ENCODE measurements at places on chromosomes 5 and 9.

DNA sequence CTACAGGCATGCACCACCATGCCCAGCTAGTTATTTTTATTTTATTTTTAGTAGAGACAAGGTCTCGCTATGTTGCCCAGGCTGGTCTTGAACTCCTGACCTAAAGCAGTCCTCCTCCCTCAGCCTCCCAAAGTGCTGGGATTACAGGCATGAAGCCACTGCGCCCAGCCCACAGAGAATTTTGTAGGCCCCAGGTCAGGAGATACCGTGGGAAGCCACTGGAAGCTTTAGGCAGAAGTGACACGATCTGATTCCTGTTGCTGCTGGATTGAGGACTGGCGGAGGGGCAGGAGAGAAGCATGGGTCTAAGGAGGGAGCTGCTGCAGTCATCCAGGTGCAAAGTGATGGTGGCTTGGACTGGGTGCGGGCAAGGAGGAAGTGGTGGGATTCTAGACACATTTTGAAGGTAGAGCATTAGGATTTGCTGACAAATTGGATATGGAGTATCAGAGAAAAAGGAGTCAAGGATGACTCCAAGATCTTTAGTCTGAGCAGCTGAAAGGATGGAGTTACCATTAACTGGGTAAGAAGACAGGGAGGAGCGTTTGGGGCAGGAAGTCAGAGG is 20.7 kb downstream of the TCF7 start:
- DNase-seq: no peak

GRCh38 chr5:170920196-170920595 is 58.4 kb downstream of the RANBP17 start:
- DNase-seq: no peak

GRCh38 chr9:38451162-38451561 is 26.9 kb upstream of the IGFBPL1 start:
- DNase-seq: no peak

DNA sequence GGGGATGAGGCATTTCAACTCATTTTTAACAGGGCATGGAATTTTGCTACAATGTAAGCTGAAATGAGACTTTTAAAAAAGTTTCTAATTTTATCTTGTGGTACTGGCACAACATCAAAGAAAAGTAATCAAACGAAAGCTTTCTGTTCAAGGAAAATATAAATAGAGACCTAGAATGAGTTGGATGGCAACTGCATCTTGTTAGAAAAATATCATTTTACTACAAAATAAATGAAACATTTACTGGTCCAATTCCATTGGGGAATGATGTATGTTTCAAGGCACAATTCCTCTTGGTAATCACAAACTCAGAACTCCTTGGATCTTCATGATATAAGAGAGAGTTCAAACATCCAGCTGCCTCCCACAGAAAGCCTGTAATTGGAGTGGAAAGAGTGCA is 102.8 kb downstream of the HMHB1 start:
- no peak for DNase-seq

GRCh38 chr9:132383462-132383883 is 23.2 kb downstream of the TTF1 start:
- DNase-seq: no peak

- DNase-seq: no peak
Observed at GRCh38 chr9:35566417-35566816, 38.6 kb upstream of the TESK1 start.

DNA sequence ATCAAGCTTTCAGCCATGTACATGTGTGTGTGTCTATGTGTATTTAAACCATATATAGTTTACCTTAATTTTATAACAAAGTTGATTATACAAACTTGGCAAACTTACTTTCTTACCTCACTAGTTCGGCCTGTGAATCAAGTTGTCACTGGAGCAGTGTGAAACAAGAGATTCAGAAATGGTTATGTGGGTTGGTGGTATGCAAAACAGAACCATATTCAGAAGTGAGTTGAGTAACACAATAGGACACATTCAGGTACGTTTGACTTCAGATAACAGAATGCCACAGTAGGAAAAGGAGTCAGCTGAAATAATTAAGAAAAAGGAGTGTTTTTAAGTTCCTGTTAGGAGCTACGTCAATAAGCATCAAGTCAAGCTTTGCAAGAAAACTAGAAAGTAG is 21.5 kb downstream of the XPA start:
- DNase-seq: no peak

GRCh38 chr5:14739538-14739937 is 75.0 kb downstream of the OTULIN start:
- DNase-seq: no peak

DNA sequence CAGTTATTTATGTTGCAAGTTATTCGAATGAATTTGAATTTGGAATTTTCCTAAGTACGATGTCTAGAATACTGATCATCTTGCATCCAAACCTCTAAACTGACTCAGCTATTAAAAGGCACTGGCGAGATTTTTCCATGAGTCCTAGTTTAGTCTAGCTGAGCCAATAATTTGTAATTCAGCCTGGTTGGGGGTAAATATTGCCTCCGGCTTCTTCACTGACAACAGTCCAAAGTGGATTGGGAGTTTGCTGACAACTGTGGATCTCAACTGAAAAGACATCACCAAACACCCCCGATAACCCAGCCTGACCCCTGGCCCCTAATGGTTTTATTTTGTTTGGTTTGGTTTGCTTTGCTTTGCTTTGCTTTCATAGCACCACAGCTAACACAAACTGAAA is 189.8 kb upstream of the DAPK1 start:
- no peak for DNase-seq

GRCh38 chr5:3365501-3366215 is 230.0 kb upstream of the IRX1 start:
- DNase-seq: no peak

DNA sequence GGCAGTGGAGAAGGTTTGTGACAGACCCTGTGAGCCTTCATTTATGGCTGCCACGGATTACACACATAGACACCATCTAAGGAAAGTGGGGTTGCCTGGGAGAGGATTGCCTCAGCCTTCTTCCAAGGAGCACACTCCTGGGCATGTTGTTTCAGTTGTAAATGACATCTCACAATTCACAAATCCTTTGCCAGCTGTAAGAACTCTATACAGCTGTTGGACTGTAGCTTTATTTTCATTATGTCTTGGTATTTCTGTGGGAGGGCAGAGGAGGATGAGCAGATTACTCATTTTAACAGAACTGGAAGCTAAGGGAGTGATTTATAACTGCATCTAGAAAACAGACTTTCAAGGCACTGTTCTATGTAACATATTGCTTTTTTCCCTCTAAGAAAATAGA is 25.6 kb downstream of the MELK start:
- no peak for DNase-seq

DNA sequence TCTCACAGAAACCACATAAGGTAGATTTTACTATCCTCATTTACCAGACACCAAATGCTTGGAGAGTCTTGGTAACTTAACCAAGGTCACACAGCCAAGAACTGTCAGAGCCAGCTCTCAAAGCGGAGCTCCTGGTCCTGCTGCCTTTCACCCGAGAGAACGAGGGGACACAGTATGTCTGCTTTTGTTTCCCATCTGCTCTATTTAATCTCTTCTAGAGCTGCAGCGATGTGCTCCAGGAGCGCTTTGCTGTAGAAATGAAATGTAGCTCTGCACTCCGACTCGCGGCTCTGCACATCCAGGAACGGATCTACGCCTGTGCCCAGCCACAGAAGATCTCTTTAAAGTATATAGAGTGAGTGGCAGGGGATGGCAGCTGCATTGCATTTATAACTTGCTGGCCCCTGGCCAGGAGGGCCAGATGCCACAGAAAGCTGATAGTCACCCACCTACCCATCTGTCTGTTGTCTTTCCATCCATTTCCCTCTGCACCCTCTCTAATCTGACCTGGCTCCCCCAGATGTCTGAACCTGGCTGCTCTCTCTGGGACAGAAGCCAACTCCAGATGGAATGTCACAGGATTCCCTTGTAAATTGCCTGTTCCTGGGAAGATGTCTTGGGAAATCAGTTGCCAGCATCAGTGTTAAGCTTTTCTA is 21.4 kb upstream of the TRMT10B start:
- DNase-seq: no peak

- no peak for DNase-seq
Observed at GRCh38 chr5:5826911-5827310, 404.4 kb downstream of the ICE1 start.

- DNase-seq: no peak
Observed at GRCh38 chr5:171628633-171628974, 157.0 kb upstream of the SMIM23 start.

DNA sequence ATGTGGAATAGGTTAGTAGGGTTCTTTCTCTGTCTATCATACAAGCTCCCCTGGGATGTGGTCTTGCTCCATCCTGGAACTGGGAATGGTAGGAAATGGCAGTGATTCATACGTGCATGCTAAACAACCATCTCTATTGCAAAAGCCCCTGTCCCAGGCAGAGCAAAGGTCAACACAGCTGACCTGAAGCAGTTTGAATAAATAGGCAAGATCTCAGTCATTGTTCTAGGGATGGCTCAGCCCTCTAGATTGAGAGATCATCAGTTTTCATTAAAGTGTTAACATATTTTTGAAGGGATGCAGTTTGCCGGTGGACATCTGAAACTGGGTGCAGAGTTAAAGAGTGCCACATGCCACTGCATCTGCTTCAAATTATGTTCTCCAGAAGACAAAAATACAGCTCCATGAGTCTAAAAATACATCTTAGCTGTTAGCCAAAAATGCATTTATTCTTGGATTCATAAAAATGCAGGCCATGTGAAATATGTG is 224.1 kb downstream of the ESM1 start:
- DNase-seq: no peak

DNA sequence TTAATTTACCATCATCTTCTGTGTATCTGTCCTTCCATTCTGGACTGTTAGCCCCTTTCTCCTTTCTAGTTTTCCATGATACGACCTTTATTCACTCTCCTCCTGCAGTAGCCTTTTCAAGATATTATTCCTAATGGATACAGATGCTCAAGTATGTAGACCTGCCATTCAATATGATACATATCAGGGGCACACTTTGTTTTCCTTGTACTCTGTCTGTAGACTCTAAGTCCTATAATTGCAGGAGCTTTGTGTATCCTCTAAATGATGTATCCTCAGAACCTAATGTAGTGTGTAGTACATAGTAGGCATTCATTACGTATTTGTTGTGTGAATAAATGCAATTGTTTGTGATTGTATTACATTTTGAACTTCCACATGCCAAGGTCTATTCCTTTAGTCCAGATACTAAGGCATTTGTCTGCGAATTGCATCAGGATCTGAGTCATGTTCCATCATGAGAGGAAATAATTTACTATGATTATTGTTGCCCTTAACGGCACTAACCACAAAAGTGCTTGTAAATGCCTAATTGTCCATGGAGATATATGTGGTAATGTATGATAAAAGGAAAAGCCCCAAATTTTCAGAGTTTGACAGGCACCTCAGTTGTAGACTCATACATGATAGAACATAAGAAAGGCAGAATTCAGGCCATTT is 57.1 kb upstream of the IZUMO3 start:
- no peak for DNase-seq

DNA sequence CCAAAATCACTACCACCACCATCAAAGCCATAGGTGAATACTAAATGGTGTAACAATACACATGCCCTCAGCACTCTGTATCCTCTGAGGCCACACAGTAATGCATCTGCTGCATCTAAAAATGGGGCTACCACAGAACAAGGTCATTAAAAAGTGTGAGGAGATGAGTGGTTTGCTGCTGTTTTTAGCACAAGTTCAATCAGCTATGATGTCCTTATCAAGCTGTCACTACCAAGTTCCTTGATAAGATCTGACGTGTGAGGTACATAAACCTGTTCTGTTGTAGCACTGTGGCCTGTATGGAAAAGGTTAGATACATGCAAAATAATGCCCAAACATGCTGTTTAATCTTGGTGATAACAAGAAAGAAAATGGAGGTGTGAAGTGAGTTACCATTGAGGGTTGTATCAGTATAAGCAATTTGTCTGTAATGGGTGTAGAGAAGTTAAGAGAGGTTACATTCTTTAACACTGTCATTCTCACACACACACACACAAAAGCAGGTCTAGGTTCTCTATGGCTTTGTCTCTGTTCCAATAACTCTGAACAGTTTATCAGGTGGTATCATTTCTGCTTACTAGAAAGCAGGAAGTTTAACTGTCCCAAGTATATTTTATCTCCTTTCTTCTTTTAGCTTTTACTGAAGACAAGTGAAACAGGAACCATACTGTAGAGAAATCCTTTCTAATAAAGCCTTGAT is 252.9 kb downstream of the CWC27 start:
- no peak for DNase-seq

DNA sequence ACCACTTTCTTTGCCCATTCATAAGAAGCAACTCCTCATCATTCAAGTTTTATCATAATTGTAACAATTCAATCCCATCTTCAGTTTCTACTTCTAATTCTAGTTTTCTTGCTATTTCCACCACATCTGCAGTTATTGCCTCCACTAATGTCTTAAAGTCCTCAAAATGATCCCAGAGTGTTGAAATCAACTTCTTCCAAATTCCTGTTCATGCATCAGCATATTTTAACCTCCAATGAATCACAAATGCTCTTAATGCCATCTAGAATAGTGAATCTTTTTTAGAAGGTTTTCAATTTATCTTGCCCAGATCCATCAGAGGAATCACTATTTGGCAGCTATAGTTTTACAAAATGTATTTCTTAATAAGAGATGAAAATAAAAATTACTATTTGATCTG is 3.2 kb upstream of the SRP19 start:
- DNase-seq: no peak

GRCh38 chr9:95666096-95666784 is 149.5 kb upstream of the PTCH1 start:
- DNase-seq: no peak

DNA sequence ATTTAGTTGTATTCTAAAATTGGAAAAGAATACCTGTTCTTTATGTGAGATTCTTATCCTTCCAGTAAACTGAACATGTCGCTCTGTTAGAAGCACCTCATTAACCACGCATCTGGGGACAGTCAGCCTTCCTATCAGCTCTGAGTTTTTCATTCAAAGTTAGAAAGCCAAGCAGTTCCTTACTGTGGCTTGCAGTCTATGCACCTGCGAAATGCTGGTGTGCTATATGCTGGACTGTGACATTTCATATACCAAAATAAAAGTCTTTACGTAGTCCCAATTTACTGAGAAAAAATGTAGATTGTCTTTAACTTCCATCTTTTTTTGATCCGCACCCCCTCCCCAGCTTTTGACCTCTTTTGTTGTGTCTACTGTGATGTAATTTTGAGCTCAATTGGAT is 4.3 kb downstream of the ANP32B start:
- no peak for DNase-seq

GRCh38 chr5:168165221-168165914 is 126.1 kb upstream of the WWC1 start:
- no peak for DNase-seq

GRCh38 chr9:33320568-33321261 is 30.4 kb downstream of the NFX1 start:
- no peak for DNase-seq

DNA sequence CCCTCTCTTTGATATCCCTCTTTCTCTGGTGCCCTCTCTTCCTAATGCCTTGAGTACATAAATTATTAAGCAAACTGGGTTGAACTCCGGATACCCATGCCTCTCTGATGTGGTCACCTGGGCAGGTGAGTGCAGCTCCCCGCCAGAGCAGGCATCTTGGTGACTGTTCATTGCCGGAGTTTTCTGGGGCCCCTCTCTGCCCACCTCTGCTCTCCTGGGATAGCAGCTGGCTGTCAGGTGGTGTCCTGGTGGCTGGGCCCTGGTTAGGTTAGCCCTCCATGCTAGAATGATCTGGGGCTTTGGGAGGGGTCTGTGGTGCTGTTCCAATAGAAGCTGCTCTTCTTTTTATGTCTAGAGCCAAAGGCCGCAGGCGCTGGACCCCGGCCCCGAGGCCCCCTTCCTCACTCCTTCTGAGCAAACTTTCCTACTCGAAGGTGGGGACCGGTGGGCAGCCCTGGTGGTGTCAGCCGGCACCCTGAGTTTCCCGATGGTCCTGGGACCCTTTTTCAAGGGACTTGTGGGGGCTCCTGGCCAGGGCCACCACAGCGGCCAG is 4.9 kb upstream of the SCGB3A1 start:
- DNase-seq: no peak
